ENCODE measurements at places on chromosomes 12 and 14. TPM values are rescaled to one million over a fixed set of nuclear protein-coding genes. Genes with fewer than 3 reads are reported as not detected.

Gene GPR137C
- total RNA-seq, result 1.1 TPM

Gene PPP1R3E
- 3.5 TPM for total RNA-seq

Gene BCL11B
- total RNA-seq, result under 0.01 TPM

Gene GPR84
- total RNA-seq, result under 0.01 TPM

Gene RFX4
- total RNA-seq, result not detected

Gene NRL
- total RNA-seq, result 0.69 TPM

Gene TBX3
- total RNA-seq, result 0.22 TPM

Gene FGF23
- not detected for total RNA-seq

Gene KRT82
- total RNA-seq, result not detected

Gene RIN3
- 4.1 TPM for total RNA-seq

Gene GYS2
- total RNA-seq, result not detected

Gene FKBP3
- 23.0 TPM for total RNA-seq

Gene CISTR
- total RNA-seq, result not detected

Gene KCNJ8
- under 0.01 TPM for total RNA-seq

Gene LGMN
- 215 TPM for total RNA-seq

Gene USP44
- total RNA-seq, result 3.3 TPM

Gene SMIM41
- not detected for total RNA-seq

Gene RERG
- total RNA-seq, result not detected

Gene HRK
- not detected for total RNA-seq

Gene ACTN1
- 164 TPM for total RNA-seq

Gene TSPAN11
- 7.4 TPM for total RNA-seq

Gene MDGA2
- total RNA-seq, result not detected

Gene NDUFA9
- 42.4 TPM for total RNA-seq

Gene LTBR
- total RNA-seq, result 25.5 TPM

Gene AMDHD1
- not detected for total RNA-seq

Gene PTCSC3
- not detected for total RNA-seq

Gene SLC35E3
- total RNA-seq, result 4.8 TPM

Gene CLEC4C
- not detected for total RNA-seq

Gene RNASE13
- total RNA-seq, result not detected

Gene PMCH
- not detected for total RNA-seq

Gene LRRC43
- 0.98 TPM for total RNA-seq

Gene CLEC12A
- not detected for total RNA-seq

Gene SCNN1A
- 0.43 TPM for total RNA-seq

Gene SIX4
- 0.54 TPM for total RNA-seq

Gene TAS2R14
- 1.5 TPM for total RNA-seq

Gene DTX1
- total RNA-seq, result 2.9 TPM

Gene GARIN6
- not detected for total RNA-seq

Gene SSTR1
- total RNA-seq, result 0.11 TPM

Gene PTPRO
- total RNA-seq, result not detected

Gene SLC6A12
- 0.26 TPM for total RNA-seq

Gene GPR162
- 0.09 TPM for total RNA-seq

Gene ABCD2
- total RNA-seq, result not detected

Gene ERP27
- total RNA-seq, result not detected

Gene MYO1H
- total RNA-seq, result not detected

Gene KRT73
- not detected for total RNA-seq

Gene PROX2
- not detected for total RNA-seq

Gene FAM186B
- 0.11 TPM for total RNA-seq

Gene RGS6
- total RNA-seq, result not detected

Gene WNT5B
- 0.17 TPM for total RNA-seq

Gene PRB2
- not detected for total RNA-seq

Gene TESPA1
- not detected for total RNA-seq

Gene MYF5
- total RNA-seq, result not detected

Data from dermis lymphatic vessel endothelial cell (primary cell).